ENCODE measurements at places on chromosomes 7 and 10.

- DNase-seq, result no peak
Observed at GRCh38 chr10:637771-638195, 51.7 kb downstream of the DIP2C start.

GRCh38 chr7:115552766-115553165, 477.8 kb downstream of the TFEC start:
- DNase-seq, result no peak

DNA sequence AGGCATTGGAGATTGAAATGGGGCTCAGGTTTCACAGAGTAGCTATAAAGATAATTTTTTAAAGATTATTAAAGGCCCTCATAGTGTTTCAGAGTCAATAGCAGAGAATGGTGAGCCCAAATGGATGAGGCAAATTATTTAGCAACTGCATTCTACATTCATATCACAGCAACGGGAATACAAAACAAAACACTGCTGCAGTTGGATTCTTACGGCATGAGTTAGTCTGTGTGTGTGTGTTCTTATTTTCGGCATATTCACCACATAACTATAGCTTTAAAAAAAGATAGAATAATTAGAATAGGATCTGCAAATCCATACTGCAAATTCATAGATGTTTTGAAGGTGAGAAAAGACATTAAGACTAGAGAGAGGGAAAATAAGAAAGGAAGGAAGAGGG, 66.0 kb downstream of the SUGCT start:
- no peak for DNase-seq

- no peak for DNase-seq
Observed at GRCh38 chr7:128036226-128036940, 5.1 kb upstream of the LRRC4 start.

DNA sequence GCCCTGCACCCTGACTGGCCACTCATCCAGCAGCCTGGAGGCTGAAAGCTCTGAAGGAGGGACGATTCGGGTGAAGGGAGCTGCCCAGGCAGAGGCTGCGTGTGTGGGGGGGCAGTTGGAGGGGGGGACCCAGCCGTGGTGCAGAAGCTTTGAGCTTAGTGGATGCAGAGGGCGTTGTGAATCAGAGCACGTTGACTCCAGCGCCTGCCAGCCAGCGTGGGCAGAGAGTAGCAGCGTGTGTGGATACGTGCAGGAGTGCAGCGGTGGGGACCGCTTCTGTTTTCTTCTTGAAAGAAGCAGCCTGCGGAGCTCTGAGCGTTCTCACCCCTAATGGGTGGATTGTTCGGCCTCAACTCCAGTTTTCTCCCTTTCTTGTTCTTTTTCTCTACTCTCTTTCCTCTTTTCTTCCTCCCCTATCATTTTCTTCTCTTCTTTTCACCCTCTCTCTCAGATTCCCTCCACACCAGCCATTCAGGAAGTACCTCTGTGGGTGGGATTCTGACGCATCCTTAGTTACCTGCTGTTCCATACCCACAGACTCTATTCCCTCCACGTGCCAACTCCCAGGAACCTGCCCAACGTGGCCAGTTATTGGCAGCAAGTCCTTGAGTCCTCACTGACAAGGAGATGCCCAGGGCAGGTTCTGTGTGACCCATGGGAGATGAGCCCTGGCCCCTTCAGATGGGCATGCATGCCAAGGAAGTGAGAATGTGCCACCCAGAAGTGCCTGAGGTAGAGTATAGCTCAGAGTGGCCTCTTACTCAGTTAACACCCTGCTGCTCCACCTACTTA, 47.4 kb downstream of the SORCS3 start:
- DNase-seq, result no peak

Data from stimulated activated CD8-positive, alpha-beta memory T cell treated with anti-CD3 and anti-CD28 coated beads, Interleukin-15, amount 100 ng/mL, for 48 hours (primary cell).